Hindlimb muscle (tissue), 1 donor: ENCODE measurements at places on chromosomes 3 and 15.

DNA sequence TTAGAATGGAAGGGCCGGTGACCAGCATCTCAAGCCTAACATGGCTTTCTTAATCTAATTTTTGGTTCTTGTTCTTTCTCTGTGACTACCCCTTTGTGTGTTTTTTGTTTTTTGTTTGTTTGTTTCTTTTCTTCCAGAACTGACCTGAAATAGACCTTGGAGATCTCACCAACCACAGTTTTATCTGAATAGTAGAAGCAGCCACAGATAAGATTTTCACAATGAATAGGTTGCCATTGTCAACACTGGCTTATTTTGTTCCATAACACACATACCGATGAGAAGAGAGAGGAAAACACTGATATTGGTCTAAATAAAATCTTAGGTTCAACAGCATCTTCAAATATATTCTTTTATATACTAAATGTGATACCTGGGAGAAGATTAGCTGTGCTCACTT is 11.5 kb downstream of the ILDR1 start:
- DNase-seq = no peak

DNA sequence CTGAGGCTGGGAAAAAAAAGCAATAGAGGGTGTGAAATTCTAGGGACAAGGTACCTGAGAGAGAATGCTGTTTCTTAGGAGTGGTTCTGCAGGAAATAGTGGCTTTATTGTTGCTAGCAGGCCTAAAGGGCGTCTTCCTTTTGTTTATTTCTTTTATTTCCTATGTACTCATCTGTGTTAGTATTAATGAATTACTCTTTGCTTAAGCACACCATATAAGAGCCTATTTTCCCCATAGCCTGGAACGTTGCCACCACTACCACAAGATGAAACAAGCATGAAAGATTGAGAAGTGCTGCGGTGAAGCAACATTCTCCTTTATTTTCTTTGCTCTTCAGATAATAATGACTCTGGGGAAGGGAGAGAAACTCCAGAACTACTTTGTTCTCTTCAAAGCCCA is 21.3 kb upstream of the GOLIM4 start:
- DNase-seq = no peak

- no peak for DNase-seq
These were observed 37.5 kb downstream of the MAPK6 start for GRCh38 chr15:52056496-52056895.

DNA sequence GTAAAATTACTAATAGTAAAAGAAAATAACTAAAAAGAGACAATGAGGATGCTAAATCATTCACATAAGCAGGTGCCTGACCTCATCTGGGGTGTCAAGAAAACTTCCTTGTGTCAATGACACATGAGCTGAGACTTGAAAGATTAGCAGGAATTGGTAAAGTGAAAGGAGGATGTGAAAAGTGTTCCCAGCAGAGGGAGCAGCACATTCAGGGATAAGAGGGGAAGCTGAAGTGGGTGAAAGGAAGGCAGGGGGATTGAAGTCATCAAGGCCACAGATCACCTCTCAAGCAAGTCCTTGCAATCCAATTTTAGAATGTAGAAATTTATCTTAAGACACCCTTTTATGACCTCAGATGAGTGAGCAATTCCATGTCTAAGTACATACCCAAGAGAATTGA is 60.2 kb upstream of the ACP3 start:
- peak; percentile 15 for DNase-seq

GRCh38 chr3:126996905-126997304 is 14.0 kb downstream of the PLXNA1 start:
- no peak for DNase-seq

GRCh38 chr15:57537072-57537471 is 54.6 kb upstream of the MYZAP start:
- DNase-seq = no peak

- DNase-seq = no peak
These were observed 288.6 kb downstream of the FOXP1 start for GRCh38 chr3:71294919-71295318.

DNA sequence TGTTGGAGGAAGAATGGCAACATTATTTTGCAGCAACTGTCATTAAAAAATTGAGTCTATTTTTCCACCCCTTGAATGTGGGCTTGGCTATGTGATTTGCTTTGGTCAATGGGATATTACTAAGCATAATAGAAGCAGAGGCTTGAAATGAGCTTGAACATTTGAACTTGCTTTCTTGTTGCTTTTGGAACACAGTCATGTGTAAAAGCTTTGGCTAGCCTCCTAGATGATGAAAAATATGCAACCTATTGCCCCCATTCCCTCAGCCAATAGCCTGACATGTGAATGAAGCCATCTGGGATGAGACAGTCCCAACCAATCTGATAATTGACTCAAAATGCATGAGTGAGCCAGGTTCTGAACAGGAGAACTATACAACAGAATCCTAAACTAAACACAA is 78.4 kb downstream of the PLSCR2 start:
- peak; percentile 17 for DNase-seq

DNA sequence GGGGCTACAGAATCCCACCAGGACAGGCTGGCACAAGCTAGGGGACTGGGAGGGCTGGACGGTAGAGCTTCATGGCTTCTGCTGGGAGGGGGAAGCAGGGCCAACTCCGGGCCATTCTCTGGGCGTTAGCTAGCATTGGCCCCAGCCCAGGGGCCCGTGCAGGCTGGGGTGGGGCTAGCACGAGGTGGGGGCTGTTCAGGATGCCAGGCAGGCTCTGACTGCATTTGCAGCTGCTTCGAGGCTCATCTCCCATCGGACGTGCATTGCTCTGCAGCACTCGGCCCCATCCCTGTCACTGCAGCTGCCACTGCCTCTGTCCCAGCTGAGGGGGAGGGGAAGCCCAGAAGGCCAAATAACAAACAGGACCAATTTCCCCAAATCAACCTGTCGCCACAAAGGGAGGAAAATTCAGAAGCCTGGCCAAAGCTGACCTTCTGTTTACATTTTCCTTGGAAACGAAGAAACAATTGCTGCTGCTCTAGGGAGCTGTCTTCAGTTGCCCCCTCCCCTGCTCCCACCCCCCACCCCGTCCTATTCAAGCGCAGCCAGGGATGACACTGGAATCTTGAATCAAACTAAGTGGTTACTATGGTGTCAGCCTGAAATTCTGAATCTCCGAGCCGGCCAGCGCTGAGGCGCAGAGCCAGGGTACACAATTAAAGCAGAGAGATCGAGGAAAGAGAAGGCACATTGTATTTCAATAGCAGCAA is 138.8 kb upstream of the PRR20G start:
- peak; percentile 69 for DNase-seq

- DNase-seq = no peak
These were observed 2.2 kb upstream of the ANKDD1A start for GRCh38 chr15:64909546-64909945.

- DNase-seq = peak; percentile 75
These were observed 36.4 kb upstream of the TRIM71 start for GRCh38 chr3:32781211-32781968.

DNA sequence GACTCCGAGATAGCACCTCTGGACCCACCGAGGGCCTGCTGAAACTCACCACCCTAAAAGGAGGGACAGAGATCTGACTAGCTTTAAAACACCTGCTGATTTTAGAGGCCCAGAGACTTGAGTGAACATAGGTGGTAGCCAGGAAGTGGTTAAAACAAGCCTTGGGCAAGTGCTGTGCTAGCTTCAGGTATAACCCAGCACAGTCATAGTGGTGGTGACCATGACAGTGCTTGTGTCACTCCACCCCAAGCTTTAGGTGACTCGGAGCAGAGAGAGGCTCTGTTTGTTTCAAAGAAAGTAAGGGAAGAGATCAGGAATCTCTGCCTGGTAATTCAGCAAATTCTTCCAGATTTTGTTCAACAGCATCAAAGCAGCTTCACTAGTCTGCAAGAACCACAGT is 641.1 kb upstream of the BCHE start:
- DNase-seq = no peak

DNA sequence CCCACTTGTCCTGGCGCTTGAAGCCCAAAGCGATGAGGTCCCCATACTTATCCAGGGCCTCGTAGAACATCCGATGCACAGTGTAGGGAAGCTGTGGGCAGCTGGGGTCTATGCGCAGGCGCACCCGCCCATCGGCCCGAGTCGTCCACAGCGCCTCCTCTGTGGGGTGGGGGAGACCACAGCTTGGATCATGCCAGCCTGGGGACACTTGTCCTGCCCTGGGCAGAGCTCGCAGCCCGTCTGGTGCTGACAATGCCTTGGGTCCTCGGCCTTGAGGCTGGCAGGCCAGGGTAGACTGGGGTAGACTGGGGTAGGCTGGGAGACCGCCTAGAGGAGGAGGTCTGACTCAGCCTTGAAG is 39.8 kb downstream of the ACSBG1 start:
- no peak for DNase-seq

DNA sequence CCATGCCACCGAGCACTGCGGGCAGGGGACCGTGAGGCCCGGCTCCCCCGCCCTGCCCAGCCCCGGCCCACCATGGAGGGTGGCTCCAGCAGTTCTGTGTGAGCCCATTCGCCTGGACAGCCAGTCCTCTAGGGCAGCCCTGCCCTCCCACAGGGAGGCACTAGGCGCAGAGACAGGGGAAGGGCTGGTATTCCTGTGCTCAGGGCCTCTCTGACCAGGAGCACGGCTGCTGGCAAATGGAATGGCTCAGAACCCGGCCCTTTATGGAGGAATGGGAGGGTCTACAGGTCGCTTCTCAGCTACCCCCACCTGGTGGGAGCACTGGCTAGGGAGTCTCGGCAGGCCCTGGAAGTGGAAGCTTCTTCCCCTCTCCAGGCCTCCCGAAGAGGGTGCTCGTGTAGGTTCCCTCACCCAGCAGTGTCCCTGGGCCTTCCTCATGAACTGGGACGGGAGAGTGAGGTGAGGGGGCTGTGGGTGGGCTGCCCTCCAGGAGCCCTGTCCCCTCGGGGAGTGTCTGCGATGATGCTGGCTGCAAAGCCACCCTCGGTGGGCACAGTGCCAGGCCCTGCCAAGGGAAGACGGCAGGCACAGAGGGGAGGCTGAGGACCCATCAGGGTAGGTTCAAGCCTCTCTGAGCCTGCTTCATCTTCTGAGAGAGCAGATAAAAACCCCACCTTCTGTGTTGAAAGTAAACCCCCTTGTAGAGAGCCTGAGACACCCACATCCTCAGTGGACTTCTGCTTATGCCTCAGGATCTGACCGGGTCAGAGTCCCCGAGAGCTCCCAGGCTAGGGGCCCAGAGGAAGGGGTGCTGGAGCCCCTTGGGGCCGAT is 1.5 kb downstream of the MELTF start:
- no peak for DNase-seq

DNA sequence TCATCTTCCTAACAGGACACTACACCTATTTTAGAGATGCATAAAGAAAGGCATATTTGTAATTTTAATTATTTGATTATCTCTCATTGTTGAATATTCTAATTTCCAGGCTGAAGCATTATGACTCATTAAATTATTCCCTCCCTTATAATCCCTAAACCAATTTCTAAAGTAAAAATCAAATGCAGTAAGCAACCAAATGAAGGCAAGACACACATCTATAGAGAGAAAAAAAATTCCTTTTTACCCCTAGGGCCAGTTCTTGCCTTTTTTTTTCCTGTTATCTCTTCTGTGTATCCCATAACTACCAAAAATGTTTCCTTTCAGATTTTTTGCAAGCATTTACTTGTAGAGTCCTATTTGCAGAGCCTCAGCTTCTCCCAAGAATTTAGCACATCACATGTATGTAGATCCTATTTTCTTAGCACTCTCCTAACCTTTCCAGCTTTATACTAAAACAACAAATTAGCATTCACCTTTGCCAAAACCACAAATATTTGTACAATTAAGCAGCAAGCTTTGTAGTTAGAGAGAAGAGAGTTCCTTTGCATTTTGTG is 177.9 kb downstream of the SATB1 start:
- no peak for DNase-seq

- no peak for DNase-seq
These were observed 41.7 kb downstream of the AQP9 start for GRCh38 chr15:58179741-58180381.

GRCh38 chr15:70262591-70263274 is 165.0 kb upstream of the TLE3 start:
- DNase-seq = no peak

DNA sequence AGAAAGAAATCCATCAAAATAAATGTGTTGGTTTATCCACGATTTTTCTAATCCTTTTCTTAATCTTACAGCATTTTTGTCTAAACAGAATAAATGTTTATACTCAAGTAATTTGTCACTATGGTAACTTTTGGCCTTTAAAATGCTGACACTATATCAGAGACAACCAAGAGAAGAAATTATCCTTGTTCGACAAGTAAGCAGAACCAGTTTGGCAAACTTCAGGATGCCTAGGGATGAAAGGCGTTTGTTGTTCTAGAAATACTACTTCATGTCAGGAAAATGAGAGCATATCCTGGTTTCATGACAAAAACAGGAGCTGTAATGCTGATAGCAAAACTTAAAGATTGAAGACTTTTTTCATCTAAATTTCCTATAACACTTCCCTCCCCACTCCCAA is 308.0 kb upstream of the ATP11B start:
- DNase-seq = no peak

GRCh38 chr15:29765234-29765841 is 56.9 kb downstream of the TJP1 start:
- DNase-seq = no peak

DNA sequence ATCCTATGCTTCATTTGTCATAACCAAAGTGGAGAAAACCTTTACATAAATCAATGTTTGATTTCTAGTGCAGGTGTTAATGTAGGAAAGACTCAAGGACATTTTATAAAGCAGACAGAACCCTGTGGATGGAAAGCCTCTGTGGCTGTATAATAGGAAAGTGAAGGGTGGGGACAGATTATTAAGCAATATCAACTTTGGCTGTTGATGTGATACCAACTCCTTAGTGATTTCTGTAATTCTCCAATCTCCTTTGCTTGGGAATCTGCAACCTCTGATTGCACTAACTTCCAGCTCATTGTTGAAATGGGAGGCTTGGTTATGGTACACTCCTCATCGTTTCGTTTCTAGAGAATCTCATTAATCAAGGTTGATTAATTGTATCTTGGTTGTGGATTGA is 29.3 kb upstream of the ADGRG7 start:
- no peak for DNase-seq

DNA sequence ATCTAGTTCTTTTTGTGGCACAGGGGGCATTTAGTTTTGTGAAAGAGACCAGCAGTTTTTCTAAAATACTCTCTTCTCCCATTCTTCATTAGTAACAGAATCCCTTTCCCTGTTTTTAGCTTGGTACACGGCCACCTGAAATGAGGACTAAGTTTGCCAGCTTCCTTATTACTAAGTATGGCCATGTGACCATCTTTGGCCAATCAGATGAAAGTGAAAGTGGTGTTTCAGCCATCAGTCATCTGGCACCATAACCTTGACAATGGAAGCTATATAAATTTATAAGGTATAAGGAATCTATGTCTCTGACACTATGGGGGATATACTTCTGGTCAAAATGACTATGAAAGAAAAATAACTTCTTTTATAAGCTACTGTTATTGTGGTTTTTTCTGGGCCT is 570.4 kb downstream of the AGBL1 start:
- no peak for DNase-seq

DNA sequence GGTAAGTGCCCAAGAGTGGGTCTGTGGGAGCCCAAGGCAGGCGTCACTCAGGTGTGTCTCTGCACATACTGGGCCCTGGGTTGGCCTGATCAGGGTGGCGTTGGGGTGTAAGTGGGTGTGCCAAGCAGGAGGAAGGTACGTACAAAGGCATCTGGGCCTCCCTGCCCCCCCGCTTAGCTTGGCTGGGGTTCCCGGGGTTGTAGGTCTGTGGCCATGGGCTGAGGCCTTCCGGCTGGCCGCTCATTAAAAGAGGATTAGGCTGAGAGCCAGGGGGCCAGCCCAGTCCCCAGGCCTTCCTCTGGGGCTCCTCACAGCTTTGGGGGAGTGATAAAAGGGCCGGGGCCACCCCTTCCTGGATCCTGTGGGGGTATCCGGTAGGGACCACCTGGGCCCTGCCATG is 13.3 kb downstream of the SEMA3F start:
- no peak for DNase-seq
